ENCODE measurements at places on chromosomes 3 and 15.
A peak's percentile ranks its signal among the peaks of the same experiment; 100 is the strongest.

DNA sequence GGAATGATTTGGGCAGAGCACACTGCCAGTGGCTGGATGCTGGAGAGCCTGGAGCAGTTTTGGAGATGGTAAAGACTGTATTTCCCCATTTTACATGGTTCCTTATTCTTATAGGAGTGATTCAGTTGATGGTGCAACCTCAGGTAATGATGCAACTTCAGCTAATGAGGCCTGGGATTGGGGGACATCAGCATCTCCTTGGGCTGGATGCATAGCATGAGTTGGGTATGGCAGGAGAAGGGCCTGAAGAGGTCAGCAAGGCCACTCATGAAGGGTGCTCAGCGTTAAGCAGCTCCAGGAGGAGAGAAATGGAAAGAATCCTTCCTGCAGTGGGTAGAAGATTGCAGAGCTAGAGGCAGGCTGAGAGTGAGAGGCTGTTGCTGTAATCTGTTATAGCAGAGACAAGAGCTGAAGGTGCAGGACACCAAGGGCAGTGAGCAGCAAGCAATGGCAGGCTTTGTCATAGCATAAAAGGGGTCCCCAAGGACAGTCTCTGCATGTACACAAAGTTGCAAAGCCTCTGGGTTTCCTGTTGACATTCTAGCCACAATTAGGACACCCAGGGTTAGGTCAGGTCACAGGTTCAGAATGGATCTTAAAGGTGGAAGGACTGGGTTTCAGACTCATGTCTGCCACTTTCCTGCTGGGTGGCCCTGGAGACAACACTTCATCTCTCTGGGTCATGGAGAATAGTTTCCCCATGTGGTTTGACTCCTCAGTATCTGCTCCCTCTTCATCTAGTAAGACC, 29.5 kb upstream of the SNRK start:
- DNase-seq, result no peak

DNA sequence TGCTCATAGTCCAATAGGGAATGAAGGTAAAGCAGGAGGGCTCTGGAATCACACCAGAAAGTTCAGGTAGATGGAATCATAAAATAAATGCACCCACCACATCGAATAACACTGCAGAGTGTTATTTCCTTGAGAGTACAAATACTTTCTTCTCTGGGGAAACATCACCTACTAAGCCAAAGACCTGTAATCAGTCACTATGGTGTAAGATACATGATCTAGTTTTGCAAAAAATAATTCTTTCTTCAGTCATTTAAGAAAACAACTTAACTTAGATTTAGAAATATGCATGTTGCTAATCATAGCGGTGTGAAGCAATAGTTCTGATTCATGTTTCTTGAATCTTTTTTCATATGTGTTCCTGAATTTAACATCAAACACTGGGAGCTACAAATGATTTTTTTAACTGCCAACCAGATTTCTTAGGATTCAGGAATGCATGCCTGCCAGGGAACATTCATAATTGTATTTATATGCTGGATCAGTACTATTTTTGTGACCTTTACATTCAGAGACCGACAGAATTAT, 40.2 kb upstream of the MEIS2 start:
- no peak for DNase-seq

- no peak for DNase-seq
Observed at GRCh38 chr3:32703491-32703972, 18.5 kb downstream of the CNOT10 start.

GRCh38 chr15:70245932-70246622, 148.4 kb upstream of the TLE3 start:
- no peak for DNase-seq

DNA sequence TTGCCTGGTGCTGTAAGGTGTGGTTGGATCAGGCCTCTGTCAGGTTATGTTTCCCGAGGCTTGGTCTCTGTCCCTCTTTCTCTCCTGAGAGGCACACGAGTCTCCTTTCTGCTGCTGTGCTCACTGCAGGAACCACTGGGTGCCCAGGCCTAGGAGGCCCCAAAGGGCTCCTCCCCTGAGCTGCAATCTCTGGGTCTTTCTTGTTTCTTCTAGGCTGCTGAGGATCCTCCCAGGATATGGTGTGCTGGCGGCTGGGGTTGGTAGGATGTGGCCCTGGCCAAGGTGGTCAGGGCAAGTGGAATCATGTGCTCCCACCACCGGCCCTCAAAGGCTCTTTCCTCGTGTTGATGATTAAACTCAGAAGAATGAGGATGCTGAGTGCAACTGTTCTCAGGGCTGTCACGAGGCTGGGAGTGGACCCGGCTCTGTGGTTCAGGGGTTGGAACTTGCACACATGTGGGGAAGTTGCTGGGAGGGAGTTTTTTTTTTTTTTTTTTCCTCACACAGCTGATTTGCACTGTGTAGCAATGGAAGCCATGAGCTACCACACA, 43.6 kb upstream of the CTSH start:
- peak; percentile 48 for DNase-seq

DNA sequence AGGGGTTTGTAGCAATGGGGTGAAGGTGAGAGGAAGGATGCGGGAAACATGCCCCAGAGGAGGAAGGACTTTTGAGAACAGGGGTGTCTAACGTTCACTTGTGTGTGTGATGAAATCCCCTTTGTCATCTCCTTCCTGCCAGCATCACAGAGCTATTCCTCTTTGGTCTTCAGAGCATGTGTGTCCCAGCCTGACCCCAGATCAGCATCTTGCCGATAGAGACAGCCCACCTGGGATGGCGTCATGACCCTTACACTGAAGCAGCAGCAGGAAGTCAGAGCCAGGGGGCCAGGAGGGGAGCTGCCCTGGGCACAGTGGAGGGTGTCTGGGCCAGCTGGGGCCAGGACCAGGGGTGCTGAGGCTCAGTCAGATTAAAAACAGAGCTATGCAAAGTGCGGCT, 29.9 kb upstream of the GRIP2 start:
- no peak for DNase-seq

- no peak for DNase-seq
Observed at GRCh38 chr15:42063122-42063848, 31.1 kb downstream of the PLA2G4D start.

GRCh38 chr3:45329761-45330305, 58.5 kb upstream of the LARS2 start:
- no peak for DNase-seq

- DNase-seq, result no peak
Observed at GRCh38 chr15:48592933-48593332, 52.6 kb downstream of the FBN1 start.

- no peak for DNase-seq
Observed at GRCh38 chr3:14262212-14262611, 83.6 kb downstream of the LSM3 start.

GRCh38 chr3:23107221-23107620, 95.9 kb upstream of the UBE2E2 start:
- no peak for DNase-seq

- DNase-seq, result no peak
Observed at GRCh38 chr3:46484388-46484787, 13.4 kb upstream of the RTP3 start.

DNA sequence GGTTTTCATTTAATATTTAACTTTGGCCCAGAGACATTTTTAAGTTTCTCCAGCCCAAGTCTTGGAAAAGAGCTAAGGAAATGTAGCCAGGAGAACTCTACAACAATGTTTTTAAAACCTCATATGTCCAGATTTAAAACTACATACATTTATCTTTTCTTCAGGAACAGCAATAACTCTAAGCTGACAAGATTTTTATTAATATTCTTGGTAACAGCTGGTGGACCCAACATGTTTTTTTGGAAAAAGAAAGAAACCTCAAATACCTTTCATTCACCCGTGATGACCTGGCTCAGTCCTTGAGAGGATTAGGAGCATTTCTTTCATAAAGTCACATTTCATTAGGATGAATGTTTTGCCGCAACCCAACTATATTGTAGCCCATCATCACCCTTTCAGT, 50.4 kb upstream of the CMSS1 start:
- DNase-seq, result no peak

DNA sequence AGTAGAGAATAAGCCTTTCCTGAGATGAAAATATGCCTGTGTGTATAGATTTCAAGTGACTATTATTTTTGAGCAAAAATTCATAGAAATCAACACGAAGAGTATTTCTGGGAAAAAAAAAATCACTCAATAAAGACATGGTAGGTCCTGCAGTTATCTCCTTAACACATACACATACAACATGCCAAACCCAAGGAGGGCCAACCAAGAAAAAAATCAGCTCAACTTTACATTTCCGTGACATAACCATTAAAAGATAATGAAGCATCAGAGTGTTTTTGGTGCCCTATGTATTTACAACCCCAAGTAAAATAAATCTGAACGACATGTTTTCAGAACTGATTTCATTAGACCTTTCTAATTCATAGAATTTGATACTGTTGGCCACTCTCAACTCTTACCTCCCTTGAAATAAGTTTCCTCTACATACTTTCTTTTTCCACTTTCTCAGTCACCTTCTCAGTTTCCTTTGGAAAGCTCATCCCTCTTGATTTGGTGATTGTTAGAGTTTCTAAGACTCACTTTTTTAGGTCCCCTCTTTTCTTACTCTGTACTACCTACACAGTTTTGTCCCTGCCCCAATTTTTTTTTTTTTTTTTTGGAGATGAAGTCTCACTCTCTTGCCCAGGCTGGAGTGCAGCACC, 162.3 kb downstream of the TBL1XR1 start:
- DNase-seq, result no peak

GRCh38 chr15:31856581-31856980, 173.7 kb upstream of the CHRNA7 start:
- DNase-seq, result no peak

DNA sequence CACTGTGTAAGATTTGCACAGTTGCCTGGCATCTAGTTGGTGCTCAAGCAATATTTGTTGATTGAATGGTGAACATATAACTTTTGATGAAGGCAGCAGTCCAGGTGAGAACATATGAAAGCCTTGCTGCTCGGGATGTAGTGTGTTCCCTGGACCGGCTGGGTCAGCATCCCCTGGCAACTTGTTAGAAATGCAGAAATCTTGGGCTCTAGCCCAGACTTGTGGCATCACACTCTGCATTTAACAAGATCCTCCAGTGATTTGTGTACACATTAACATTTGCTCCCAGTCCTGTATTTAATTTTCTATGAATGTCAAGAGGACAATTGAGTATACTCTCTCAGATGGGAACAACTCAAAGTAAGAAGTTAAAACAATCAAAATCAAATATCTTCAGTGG, 69.0 kb upstream of the SAMMSON start:
- no peak for DNase-seq

- no peak for DNase-seq
Observed at GRCh38 chr3:191246630-191247029, 47.6 kb downstream of the OSTN start.

- no peak for DNase-seq
Observed at GRCh38 chr3:64916937-64917336, 229.1 kb upstream of the ADAMTS9 start.

DNA sequence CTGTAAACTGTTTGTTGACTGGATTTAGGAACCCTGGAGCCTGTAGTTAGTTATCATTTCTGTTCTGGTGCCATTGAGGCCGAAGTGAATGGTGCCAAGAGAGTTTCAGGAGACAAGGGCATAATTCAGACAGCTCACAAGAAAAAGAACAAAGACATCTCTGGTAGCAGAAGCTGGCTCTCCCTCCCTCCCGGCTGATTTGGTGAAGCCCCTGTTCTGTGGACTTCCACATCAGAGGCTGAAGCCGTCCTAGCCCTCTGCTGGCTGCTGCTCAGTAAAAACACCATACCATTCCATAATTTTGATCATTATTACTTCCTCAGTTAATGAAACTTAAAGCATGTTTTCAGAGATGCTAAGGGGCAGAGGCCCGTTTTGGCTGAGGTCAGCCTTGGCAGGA, 381.2 kb upstream of the WNT5A start:
- no peak for DNase-seq

- no peak for DNase-seq
Observed at GRCh38 chr3:186492385-186492984, 51.7 kb downstream of the CRYGS start.

- DNase-seq, result no peak
Observed at GRCh38 chr3:119601154-119601553, 3.5 kb downstream of the PLA1A start.

DNA sequence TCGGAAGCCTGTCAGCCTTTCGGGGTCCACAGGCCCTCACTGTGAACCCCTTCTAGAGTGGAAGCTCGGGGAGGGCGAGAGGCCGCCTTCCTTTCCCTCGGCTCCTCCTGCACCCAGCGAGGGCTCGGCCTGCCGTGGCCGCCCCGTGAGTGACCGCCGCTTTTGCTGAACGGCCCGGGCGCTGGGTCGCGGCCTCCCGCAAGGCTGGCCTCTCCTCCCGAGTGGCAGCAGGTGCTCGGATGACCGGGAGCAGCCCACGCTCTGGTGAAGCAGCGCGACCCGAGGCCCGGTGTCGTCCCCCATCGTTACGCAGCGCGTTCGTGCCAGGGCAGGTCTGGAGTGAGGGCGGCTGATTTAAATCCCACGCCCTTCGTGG, 53.8 kb downstream of the LRRK1 start:
- peak; percentile 32 for DNase-seq

- DNase-seq, result no peak
Observed at GRCh38 chr15:68375191-68375631, 56.8 kb downstream of the ITGA11 start.

DNA sequence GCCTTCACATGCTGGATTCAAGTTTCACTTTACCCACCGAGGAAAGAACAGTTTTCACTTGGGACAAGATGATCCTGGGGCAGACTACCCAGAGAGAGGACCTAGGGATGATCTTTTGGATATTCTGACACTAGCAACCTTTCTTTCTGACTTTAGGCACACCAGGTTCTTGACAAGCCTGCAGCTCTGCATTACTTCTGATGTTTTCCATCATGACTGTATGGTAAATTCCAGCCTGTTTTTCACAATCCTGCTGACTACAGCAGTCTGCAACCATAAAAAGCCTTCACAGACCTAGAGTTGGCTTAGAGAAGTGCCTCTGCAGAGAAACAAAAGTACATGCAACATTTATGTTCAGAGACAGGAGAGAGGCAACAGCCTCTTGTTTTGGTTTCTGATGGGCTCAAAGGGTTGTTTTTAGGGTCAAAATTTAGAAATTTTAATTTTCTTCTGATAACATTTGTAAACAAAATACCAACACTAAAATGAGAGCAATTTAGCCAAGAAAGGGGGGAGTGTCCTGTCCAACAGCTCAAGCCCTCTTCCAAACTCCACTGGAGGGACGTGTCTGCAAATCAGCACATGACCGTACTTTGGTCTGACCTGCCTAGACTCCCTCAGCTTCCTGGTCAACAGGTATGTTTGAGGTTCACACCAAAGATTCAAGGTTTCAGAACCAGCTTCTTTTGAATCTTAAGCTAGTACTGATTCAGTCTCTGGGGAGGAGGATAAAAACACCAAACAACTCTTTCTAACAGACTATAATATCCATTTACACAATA, 799 bp downstream of the ABI3BP start:
- DNase-seq, result no peak

GRCh38 chr15:39459548-39459947, 121.3 kb upstream of the THBS1 start:
- DNase-seq, result no peak
